ENCODE measurements at places on chromosomes 1 and 21.

DNA sequence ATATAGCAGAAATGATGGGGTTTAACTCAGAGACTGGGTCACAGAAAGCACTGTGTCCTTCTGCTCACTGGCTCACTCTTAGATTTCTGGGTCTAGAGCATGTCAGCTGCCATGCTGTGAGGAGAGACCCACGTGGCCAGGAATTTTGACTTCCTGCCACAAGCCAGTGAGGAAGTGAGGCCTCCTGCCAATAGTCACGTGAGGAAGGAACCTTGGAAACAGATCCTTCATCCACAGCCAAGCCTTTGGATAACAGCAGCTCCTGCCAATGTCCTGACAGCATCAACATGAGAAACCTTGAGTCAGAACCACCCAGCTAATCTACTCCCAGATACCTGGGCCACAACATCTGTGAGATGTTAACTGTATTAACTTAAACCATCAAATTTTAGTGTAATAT, 114.5 kb upstream of the PLPPR5 start:
- no peak for DNase-seq

- DNase-seq: no peak
Measured at GRCh38 chr1:184891440-184891839, 82.9 kb downstream of the NIBAN1 start.

DNA sequence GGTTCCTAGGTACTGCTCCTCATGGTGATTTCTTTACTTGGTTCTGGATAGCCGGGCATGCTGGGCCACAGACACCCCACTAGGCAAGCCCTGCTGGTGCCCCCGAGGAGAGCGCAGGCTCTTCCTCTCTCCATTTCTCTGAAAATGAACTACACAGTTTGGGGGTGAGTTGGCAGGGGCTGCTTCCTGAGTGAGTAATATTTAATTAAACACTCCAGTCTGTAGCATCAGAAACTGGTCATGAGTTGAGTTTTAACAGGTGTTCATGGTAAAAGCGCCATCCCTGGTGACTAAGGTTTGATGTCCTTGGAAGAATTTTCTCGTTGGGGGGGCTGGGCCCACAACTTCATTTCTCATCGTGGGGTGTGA, 1.7 kb downstream of the SPSB1 start:
- no peak for DNase-seq

DNA sequence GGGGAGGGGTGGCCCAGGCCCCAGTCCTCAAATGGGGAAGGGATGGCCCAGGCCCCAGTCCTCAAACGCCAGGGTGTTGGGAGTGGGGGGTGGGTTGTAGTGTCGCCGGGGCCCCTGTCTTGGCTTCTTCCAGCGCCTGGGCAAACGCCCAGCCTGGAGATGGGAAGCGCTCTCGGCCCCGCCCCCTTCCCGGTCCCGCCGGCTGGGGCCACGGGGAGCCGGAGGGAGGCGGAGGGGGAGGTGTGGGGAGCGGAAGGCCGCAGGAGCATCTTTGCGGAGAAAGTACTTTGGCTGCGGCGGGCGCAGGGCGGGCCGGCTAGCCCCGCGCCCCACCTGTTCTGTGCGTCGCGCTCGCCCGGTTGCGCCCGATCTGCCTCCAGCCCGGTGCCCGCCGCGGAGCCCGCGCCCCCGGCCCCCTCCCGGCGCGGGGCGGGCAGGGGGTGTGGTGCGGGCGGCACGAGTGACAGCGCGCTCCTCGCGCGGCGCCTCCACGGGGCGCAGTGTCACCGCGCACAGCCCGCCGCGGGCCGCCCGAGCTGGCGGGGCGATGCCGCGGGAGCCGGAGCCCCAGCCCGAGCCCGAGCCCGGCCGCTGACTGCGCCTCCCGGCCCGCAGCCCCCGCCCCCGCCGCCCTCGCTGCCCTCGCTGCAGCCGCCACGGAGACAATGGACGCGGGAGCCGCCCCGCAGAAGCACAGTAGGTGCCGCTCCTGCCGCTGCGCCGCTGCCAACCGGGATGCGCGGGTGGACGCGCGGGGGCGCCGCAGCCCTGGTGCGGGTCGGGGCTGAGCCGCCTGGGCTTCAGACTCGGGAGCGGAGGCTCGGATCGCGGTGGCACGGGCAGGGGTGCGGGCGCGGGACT, 31.1 kb upstream of the PEX10 start:
- DNase-seq: no peak

DNA sequence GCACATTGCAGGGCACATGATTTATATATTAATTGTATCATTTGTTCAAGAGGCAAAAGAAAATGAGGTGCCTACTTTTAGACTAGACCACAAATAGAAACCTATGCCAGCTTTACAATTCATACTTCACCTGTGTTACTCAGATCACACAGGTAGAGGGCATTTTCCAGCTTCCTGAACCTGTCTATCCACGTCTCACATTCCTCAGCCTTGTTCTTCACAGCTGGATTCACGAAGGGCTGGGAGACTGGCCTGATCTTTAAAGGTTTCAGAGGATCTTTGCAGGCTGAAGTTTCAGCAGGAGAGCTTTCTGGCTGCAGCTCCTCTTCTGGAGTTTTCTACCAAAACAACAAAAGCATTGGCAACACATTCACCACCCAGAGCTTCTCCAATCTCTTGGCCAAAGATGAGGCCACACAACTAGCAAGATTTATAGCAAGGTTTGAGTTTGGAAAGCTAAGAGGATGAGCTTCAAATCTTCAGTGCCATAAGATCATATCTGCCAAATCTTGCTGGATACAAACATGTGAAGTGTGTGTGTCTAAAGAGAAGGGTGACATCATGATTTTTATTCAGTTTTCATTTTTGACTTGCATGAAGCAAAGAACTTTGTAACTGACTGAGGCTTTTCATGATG, 71.0 kb upstream of the CYP2J2 start:
- no peak for DNase-seq

GRCh38 chr1:247370786-247371732, 39.4 kb upstream of the ZNF496 start:
- no peak for DNase-seq

- no peak for DNase-seq
Measured at GRCh38 chr1:17663646-17664045, 91.5 kb upstream of the ACTL8 start.

DNA sequence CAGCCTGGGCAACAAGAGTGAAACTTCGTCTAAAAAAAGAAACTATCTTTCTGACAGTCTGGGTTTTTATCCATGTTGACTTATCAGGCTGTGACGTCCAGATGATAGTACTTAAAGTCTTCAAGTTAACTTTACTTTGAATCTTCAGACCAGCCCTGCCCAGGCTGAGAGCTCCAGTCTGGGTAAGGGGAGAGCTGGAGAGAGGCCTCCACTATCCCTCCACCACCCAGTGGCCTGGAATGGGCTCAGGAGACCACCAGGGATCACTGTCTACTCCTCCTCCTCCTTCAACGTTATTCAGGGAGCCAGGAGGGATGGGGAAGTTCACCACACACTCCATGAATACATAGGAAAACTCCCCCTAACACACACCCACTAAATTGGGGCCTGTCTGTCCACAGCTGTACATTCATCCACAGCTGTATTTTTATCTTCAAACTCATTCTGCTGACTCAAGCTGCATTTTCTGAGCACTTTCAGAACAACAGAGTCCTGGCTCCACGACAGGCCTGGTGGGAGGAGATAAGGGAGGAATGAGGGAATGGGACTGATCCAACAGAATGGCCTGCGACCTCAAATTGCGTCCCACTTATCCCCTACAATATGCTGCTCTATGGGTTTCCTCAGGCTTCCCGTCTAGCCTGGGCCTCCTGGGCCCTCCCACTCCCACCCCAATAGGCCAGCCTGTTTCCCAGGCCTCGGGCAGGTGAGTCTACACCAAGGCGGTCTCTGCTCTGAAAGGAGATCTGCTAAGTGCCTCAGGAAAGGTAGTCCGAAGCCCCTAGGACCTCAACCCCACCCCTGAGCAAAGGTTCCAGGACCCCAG, 1.8 kb downstream of the SLC45A3 start:
- DNase-seq: no peak

All from activated T-cell treated with anti-CD3 and anti-CD28 coated beads for 4 hours (primary cell).